Fibroblast of upper back skin (primary cell): ENCODE measurements at places on chromosomes 2 and 18.

DNA sequence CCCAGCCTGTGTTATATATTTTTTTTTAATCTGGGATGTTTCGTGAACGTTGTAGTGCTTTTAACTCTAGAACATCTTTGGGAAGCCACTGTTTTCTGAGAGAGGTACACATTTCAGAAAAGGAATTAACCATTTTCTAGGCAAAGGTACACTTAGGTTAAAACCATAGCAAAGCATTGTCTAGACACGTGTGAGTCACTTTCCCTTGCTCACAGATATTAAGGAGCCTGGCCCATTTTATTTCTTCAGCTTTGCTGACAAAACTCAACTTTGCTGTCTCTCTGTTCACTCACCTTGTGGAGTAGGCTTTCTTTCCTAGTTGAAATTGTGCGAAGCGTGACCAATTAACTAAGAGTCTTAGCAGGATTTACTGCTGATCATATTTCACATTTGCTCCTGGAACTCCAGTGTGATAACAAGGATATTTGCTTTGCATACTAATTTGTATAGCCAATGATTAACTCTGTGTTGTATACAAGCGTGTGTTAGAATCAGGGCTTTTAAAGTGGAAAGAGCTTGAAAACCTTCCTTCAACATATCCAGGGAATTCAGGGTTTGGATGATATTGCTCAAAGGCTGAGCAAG, 215.0 kb upstream of the AGAP1 start:
- peak; percentile 47 for DNase-seq

GRCh38 chr18:79542876-79543750, 136.5 kb upstream of the CTDP1 start:
- DNase-seq, result no peak

- no peak for DNase-seq
These were observed 2.1 kb downstream of the NMUR1 start for GRCh38 chr2:231527955-231528635.

DNA sequence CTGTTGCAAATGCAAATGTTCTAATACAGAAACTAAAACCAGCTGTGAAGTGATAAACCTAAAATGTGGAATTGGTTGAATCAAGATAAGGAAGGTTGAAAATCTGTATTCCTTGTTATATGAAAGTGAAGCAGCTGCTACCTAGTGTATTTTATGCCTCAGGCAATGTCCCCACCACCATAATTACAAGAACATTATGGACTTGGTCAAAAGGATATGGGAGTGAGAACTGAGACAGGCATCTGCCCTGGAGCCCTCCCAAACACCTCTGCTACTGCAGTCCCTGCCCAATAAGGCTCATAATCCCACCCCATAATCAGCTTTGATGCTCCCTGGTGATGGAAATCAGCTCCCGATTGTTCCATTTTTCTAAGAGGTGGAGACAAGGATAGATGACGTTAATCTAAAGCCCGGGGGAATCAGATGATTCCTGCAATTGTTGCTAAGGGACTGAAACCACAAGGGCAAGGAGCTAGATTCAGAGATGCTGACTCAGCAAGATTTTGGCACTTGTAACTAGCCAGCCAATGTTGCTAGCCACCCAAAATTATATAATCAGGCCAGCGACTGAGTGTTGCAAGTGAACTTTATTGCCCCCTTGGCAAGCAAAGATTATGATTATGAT, 69.5 kb downstream of the EVA1A start:
- DNase-seq, result peak; percentile 73

GRCh38 chr2:18949871-18950270, 360.5 kb upstream of the NT5C1B start:
- no peak for DNase-seq

DNA sequence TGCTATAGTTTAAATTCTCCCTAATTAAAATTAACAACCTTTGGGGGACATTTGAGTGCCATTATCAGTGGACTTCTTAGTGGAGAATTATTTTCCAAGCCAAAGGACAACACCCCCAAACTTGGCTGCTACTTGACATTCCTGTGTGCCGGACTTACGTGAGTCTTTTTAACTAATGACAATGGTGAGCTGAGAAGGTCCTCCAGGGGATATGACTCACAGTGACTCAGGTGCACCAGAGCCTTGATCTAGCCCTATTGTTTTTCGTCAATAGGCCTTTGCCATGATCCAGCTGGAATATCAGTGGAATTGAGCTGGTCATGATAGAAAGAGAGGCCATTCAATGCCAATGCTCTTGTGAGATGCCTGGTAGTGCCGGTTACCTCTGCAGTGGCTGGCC, 118.1 kb upstream of the CXCR4 start:
- peak; percentile 49 for DNase-seq

DNA sequence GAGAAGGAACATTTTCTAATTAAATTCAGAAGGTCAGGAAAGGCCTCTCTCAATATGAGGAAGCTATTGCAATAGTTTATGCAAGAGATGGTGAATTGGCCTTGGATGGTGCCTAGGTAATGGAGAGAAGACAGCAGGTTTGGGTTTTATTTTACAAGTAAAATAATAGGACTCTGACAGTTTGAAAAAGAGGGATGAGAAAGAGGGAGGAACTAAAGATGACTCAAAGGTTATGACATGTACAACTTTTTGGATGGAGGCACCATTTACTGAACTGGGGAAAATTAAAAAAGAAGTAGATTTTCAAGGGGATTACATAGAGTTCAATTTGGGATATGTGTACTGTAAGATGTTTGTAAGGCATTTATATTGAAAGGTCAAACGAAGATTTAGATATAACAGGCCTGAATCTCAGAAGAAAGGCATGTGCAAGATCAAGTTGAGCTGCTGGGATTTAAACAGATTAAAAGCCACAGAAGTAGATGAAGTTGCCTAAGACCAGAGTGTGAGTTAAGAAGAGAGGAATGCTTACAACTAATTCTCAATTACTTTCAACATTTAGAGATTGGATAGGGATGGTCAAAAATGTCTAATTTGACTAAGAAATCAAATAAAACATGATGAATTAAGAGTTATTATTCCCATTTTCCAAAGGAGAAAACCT, 12.3 kb upstream of the ASNSD1 start:
- DNase-seq, result no peak

DNA sequence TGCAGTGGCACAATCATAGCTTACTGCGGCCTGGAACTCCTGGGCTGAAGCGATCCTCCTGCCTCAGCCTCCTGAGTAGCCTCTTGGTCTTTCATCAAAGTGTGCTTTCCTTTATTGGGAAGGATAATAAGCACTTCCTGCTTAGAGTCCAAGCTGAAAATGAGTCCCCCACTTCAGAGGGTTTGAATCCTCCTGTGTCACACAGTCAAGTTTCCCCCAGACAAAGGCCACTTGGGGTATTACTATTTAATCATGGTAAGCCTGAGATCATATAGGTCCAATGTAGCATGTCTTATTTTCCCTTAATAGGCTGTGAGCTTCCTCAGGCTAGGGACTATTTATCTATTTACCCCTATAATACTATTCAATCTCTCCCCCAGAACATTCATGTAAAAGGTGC, 11.4 kb upstream of the KIAA2012 start:
- no peak for DNase-seq

GRCh38 chr18:80034068-80034851, at the start of gene RBFA:
TSS of gene RBFA (plus strand) at chr18:80034434. CDS start at chr18:80034496, 62 bp downstream.
- peak; percentile 98 for DNase-seq

GRCh38 chr2:239230318-239231052, 170.3 kb downstream of the HDAC4 start:
- no peak for DNase-seq

DNA sequence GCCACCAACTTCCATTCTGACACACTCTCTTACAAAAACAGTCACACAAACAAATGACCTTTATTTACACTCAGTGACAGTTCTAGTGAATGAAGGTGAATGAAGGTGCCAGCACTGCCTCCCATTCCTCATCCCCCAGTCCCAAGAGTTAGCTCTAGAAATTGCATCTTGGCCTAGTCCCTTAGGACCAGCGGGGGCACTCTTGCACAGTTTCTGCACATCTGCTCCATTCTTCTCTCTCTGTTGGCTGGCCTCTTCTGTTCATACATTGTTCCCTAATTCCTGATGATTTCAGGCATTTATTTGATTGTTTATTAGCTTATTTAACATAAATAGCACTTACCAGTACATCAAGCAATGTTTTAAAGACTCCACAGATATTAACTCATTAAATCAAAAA, 30.9 kb downstream of the GAREM1 start:
- no peak for DNase-seq

- DNase-seq, result no peak
These were observed 72.3 kb downstream of the RTP5 start for GRCh38 chr2:241941691-241942301.

DNA sequence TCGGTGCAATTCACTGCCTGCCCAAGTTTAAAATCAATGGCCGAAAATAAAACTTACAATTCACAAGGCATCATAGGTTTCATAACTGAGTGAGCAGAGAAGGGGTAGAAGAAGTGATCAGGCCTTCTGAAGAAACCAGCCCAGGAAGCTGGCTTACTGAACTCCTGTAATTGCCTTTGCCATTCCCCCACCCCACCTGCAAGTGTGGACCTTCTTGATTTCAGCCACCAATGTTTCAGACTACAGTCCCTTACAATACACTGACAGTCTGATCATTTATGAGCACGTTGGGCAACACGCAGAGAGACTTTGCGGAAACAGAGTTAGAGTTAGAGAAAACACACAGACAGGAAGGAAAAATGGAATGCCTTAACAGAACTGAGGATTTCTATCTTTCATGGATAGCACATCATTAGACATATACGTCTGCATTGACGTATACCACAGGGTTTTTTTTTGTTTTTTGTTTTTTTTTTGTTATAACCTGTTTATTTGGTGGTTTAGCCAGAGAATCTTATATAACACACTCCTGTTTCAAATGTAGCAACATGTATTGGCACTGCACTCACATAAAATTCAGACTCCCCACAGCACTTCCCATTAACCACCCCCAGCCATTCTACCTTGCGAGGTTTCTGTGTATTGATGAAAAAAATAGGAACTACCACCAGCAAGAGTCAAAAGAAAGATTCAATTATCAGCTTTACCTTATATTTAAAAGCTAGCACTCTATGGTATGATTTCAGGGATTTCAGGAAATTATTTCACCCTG, 126.4 kb downstream of the CACNB4 start:
- DNase-seq, result no peak

- peak; percentile 85 for DNase-seq
These were observed 201.9 kb downstream of the CLIP4 start for GRCh38 chr2:29317077-29317517.

DNA sequence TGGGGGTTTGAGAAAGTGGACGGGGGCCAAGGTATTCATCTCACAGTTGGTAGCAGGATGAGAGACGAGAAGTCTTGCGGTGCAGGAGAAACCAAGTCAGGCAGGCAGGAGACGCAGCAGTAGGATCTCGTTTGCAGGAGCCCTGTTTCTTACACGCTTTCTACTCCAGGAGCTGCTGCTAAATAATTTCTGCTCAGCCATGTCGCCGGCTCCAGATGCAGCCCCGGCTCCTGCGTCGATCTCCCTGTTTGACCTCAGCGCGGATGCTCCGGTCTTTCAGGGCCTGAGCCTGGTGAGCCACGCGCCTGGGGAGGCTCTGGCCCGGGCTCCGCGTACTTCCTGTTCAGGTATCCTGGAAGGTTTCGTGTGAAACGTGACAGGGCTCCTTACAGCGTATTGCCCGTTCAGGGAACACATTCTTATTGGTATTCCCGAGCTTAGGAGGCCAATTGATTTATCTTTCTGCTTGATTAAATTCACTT, 494 bp downstream of the ANKZF1 start:
- DNase-seq, result peak; percentile 56

GRCh38 chr18:79368681-79369080, 27.0 kb upstream of the NFATC1 start:
- DNase-seq, result no peak

- peak; percentile 40 for DNase-seq
These were observed 254.9 kb upstream of the SIX3 start for GRCh38 chr2:44686561-44686960.

DNA sequence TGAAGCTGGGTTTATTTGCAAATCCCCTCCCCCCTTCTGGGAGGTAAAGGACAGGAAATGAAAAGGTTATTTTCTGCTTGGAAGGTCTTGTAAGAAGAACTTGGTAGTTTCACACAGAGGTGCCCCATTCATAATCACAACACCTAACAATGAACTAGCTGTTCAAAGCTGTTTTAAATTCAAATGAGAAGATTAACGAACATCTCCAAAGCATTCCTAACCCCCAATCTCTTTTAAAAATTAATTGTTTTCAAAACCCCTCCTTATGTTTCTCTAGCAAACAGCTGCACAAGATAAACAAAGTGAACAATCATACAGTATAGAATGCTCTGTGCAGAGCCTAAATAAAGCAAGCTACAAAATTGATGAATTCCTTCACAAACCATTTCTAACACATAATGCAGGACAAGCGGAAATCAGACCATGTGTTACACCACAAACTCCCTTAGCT, 271.4 kb downstream of the SATB2 start:
- DNase-seq, result peak; percentile 6

DNA sequence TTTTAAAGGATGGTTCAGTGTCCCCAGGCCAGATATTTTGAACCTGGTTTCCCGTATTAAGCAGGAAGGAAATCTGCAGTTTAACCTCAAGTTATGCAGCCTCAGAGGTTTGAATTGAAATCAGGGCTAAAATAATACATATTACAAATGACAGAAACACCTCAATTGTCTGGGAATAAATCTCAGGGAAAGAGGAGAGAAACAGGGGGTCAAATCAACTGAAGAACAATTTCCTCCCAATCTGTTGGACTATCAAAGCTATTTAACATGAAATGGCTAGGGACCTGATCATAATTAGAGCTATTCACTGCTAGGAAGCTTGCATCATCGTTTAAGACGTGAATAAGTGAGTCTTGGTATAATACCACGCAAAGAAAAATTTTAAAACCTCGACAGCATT, 150.0 kb upstream of the ARHGAP28 start:
- no peak for DNase-seq

DNA sequence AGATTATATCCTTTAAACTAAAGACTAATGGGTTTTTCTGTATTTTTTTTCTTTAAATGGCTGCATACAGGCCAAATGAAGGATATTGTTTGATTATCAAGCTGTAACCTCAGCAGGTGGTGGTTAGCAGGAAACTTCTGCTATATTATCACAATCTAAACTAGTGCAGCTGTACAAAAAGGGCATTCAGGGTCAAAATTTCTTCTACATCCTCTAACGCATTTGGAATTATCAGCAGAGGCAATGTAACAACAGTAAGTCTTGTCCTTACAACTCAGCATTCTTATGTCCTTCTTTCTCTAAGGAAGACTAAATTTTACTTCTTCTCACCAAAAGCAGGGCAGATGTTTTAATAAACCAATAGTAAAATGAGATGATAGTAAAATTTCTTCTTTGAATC, 135.8 kb upstream of the FN1 start:
- no peak for DNase-seq

GRCh38 chr2:24049485-24050021, at the start of gene FKBP1B:
TSS of gene FKBP1B (plus strand) at chr2:24049741. CDS start at chr2:24049850, 109 bp downstream.
- peak; percentile 31 for DNase-seq

GRCh38 chr18:60996326-60996725, 336.9 kb upstream of the CDH20 start:
- DNase-seq, result no peak
